ENCODE measurements at places on chromosomes 5 and 9.

GRCh38 chr5:98604301-98604700, 169.2 kb upstream of the RGMB start:
- DNase-seq = no peak

DNA sequence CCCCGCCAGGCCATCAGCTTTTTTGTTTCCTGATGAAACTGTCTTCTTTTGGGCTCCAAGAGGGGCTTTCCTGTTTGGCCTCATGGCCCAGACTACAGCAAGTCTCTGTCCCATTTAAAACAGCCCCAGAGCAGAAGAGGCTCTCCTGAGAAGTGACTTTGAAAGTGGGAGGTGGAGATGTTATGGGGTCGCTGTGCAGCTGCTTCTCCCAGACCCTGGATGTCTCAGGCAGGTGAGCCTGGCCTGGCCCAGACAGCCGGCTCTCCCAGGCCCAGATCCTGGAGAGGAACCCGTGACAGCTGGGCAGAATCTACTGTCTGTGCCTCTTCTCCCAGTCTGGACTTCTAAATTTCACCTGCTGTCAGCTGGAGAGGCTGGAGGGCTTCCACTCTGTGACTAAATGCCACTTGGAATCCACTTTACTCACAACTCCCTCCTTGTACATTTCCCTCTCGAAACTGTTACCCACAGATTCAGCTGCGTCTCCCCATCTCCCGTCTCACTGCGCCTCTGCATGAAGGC, 20.6 kb downstream of the FAM78A start:
- no peak for DNase-seq

- DNase-seq = peak; percentile 0
These were observed 74.9 kb upstream of the HTR4 start for GRCh38 chr5:148729182-148729581.

DNA sequence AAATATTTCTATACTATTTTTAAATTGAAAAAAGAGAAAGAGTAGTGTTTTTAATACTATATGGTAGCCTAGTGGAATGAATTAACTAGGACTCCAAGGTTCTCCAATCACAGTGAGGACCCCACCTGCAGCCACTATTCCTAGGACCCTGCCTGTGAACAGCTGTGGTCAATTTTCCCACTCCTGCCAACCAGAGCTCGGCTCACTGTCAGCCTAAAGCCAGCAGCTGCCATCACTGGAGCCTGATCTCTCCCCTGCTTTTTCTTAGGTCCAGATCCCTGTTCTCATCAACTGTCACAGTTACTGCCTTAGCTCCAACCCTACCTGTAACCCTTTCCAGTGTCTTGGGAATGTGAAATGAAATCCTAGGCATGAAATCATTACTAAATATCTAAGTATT, 25.3 kb downstream of the ARSB start:
- DNase-seq = no peak

- DNase-seq = no peak
These were observed 1202.4 kb upstream of the SEMA6A start for GRCh38 chr5:117776977-117777376.

DNA sequence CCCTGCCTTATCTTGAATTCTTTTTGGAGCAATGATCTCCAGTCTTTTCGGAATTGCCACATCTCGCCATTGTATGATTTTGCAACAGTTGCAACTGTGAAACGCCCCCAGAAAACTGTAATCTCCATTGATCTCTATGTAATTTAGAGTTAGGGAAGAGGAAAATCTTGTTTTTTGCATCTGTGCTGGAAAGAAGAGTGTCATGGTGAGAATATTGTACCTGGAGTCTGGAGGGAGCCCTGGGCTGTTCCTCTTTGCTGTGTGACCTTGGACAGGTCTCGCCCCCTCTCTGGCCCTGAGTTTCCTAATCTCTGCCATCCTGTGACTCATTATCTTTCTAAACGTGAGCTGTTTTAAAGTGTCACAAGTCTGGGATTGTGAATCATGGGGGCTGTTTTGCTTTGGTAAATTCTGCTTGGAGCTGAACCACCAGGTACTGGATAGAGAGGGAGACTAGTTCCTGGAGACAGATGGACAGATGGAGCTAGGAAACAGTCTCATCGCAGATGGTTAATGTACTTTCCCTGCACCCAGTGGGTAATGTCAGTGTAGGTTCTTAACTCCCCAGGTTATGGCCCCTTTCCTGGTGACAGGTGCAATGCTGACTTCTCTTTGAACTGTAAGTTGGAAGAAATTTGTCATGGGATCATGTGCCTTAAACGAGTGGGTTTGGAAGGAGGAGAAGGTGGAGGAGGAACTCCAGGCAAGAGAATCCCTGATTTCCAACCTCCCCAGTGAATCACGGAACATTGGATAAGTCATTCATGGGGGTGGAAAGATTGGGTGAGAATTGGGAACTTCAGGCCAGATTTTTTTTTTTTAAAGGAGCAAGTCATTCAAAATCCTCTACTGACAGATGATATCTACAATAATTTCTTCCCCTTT, 19.6 kb downstream of the PPARGC1B start:
- DNase-seq = no peak

GRCh38 chr9:125912667-125913066, 165.5 kb downstream of the PBX3 start:
- DNase-seq = no peak

DNA sequence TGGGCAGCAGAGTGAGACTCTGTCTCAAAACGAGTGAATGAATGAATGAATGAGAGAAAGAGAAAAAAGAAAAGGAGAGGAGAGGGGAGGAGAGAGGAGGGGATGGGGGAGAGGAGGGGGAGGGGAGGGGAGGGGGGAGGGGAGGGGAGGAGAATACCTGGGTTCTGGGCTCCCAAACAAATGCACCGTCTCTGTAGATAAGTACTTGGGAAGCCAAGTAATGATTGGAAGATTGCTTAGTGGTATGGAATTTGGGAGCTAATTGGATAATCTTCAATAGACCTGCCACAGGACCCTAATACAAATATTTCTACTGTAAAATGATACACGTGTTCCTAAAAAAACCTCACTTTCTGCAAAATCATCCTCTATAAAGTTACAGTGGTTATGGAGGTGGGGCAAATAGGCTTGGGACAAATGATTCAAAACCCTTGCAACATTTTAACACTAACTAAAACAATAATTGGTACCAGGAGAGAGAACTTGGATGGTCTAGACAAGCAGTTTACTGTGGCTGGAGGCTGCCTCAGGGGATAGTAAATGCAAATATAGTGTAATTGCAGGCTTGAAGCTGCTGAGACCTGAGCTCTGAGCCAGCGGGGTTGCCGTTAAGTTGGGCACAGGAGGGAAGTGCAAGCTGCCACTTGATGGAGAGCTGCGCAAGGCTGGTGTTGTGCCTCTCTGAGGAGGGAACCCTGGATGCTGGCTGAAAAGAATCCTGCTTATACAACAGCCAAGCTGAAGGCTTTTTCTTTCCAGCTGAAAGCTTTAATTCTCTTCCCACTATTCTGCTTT, 3.5 kb downstream of the HEMGN start:
- peak; percentile 69 for DNase-seq

DNA sequence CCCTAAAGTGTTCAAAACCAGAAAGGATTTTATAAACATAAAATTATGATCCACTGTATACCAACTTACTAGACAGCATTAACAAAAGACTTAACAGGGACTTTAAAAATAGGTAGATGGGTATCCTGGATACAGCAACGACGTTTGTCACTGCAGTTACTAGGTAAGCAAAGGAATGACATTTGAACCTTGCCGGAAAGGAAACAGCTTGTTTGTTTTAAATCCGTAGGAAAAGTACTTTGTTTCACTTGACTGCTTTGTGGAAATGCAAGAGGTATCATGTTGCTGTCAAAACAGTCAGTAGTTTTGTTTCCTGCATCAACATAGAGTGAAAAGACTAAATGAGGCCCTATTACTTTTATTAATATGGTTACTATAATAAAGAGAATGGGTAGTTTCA, 122.9 kb downstream of the CDC42SE2 start:
- DNase-seq = peak; percentile 9

- no peak for DNase-seq
These were observed 371.8 kb upstream of the PTGER4 start for GRCh38 chr5:40307920-40308319.

GRCh38 chr9:133539991-133540697, 5.6 kb downstream of the ADAMTSL2 start:
- DNase-seq = no peak

GRCh38 chr5:105413406-105413990, 1850.9 kb upstream of the NUDT12 start:
- no peak for DNase-seq

DNA sequence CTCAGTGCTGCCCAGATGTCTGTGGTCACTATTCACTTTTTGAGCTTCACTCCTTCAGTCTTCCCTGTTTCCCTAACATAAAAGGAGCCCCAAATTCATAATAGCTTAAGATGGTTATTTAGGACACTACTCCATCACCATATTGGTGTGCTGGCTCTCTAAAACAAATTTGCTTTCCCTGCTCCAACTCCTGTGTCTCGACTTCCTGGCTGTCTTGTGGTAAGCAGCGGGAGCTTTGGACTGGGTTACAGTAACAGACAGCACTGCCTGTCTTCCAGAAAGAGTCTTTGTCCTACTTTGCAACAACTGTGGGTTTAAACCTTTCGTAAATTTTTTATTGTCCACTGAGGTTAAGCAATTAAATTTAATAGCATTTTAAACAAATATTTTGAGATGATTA, 389.4 kb downstream of the CDH9 start:
- DNase-seq = no peak

GRCh38 chr5:1447671-1448361, 2.6 kb upstream of the SLC6A3 start:
- DNase-seq = peak; percentile 38

DNA sequence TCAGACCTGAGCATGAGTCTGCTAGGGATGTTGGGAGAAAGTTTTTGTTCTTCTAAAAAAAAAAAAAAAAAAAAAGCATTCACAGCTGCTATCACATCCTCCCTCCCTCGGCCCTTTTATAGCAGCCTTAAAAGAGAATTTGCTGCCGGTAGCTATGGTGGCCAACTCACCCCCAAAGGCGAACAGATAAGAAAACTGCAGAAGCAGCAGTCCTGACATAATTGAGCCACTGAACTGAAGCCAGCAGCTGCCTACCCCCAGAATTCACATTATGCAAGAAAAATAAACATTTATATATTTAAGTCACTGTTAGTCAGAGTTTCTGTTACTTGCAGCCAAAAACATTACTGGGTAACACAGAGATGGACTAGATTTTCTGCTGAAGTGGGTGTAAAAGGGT, 124.3 kb upstream of the SMARCA2 start:
- no peak for DNase-seq

DNA sequence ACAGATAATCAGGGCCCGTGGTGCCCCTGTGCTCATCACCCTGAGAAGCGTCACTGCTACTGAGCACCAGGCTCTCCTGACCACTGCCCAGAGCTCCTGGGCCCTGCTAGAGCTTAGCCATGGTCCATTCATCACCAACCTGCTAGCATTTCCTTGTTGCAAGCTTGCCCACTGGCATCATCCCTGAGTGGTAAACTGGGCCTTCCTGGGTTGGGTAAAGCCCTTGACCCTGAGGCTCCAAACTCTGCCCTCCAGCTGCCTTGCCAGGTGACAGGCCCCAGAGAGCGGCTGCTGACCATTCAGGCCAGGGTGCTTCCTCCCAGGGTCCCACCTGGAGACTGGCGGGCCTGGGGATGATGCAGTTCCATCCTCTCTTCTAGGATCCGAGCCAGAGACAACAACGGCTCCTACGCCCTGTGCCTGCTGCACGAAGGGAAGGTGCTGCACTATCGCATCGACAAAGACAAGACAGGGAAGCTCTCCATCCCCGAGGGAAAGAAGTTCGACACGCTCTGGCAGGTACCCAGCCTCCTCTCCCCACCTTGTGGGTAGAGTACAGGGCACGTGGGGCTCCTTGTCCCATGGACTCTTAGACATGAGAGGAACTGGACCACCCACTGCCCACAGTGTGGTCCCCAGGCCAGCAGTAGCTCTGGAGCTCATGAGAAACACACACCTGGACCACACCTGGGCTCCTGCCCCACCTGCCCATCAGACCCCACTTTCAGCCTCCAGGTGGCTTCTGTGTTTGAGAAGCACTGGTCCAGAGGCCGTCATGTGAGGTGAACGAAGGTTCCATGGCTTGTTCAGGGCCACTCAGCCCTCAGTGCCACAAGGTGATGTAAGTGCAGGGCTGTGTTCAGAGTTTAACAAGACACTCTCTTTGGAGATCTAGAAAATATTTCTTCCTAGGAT, 60.5 kb downstream of the SYK start:
- no peak for DNase-seq

DNA sequence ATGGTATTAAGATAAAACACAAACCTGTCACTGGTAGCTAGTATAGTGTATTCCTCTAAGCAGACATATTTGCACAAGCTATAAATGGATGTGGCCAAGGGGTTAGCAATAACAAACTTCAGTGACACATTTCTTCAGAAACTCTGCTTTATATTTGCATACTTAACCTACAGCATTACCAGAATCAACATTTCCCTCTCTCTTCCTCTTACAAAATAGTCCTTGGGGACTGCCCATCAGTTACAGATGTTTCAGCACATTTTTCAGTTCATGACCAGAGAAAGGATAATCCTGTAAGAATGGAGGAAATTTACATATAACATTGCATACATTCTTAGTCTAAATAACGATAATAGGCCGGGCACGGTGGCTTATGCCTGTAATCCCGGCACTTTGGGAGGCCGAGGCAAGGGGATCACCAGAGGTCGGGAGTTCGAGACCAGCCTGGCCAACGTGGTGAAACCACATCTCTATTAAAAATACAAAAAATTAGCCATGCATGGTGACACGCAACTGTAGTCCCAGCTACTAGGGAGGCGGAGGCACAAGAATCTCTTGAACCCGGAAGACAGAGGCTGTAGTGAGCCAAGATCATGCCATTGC, 25.3 kb upstream of the SLC1A1 start:
- DNase-seq = no peak

- no peak for DNase-seq
These were observed 29.3 kb upstream of the UHRF2 start for GRCh38 chr9:6383551-6384225.

DNA sequence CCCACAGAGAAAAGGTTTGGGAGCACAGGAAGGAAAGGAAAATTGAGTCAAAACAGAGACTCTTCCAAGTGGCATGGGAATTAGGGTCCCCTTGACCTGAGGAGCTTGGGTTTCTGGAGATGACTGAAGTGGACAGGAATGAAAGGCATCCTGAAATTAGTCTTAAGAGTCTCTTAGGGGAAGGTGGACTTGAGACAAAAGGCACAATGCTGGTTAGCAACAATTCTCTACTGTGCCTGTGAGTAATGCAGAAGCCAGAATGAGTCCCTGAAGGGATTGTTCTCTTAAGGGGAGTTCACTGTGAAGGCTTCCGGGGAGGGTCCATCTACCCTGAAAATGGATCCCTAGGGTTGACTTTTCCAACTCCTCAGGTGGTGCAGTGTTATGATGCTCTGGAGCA, 58.4 kb upstream of the FOXE1 start:
- DNase-seq = no peak

GRCh38 chr5:394671-395155, 48.3 kb upstream of the EXOC3 start:
- no peak for DNase-seq

GRCh38 chr5:68884883-68885282, 208.9 kb upstream of the SLC30A5 start:
- DNase-seq = no peak

- peak; percentile 57 for DNase-seq
These were observed 19.2 kb downstream of the GSN start for GRCh38 chr9:121286973-121287741.

- DNase-seq = no peak
These were observed 19.3 kb upstream of the GPR150 start for GRCh38 chr5:95600557-95600956.

- no peak for DNase-seq
These were observed 395.5 kb upstream of the SLC30A5 start for GRCh38 chr5:68698025-68698940.
